ENCODE measurements at places on chromosomes 1 and 21.

- DNase-seq: no peak
Measured at GRCh38 chr21:29130270-29130969, at the start of gene MAP3K7CL. MAP3K7CL (plus strand) TSS chr21:29130644; CDS start chr21:29133345, 2,701 bp downstream.

- DNase-seq: no peak
Measured at GRCh38 chr1:158516966-158517365, 37.2 kb downstream of the OR6Y1 start.

DNA sequence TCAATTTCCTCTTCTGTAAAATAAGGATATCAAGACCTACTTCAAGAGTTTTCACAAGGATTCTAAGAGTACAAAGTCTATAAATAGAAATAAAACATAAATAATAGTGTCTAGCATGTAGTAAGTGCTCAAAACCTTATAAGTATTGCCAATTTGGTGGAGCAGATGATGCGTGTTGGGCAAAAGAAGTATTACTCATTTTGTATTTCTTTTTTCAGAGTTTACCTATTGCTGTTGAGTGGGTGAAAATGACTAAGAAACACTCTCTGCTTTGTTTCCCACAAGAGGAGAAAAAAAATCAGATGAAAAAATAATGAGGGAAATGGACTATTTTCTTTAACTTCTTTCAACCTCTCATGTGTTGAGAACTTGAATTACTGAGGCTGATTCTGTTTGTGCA is 103.3 kb upstream of the KCNK2 start:
- no peak for DNase-seq

- DNase-seq: no peak
Measured at GRCh38 chr1:232600424-232601258, 29.3 kb downstream of the SIPA1L2 start.

GRCh38 chr1:54271341-54271740 is 71.4 kb downstream of the MRPL37 start:
- no peak for DNase-seq

GRCh38 chr1:247111259-247111699 is 7.1 kb upstream of the ZNF669 start:
- no peak for DNase-seq

GRCh38 chr1:27015260-27015659 is 2.6 kb upstream of the TENT5B start:
- DNase-seq: no peak

GRCh38 chr1:201272799-201273198 is 10.5 kb upstream of the PKP1 start:
- no peak for DNase-seq

- no peak for DNase-seq
Measured at GRCh38 chr1:17791480-17791879, 36.3 kb downstream of the ACTL8 start.
